Lung (tissue), 17 donors: ENCODE measurements at places on chromosomes 3 and 15.

- peaks cover 13% of the 10 kb centered on the region for H3K36me3 ChIP-seq
- H3K4me3 ChIP-seq: no peak overlapping the region
- no peaks in the 10 kb centered on the region for H3K4me1 ChIP-seq
- peak; percentile 69 for DNase-seq
These were observed 17.7 kb downstream of the CRTAP start for GRCh38 chr3:33131331-33132018.

DNA sequence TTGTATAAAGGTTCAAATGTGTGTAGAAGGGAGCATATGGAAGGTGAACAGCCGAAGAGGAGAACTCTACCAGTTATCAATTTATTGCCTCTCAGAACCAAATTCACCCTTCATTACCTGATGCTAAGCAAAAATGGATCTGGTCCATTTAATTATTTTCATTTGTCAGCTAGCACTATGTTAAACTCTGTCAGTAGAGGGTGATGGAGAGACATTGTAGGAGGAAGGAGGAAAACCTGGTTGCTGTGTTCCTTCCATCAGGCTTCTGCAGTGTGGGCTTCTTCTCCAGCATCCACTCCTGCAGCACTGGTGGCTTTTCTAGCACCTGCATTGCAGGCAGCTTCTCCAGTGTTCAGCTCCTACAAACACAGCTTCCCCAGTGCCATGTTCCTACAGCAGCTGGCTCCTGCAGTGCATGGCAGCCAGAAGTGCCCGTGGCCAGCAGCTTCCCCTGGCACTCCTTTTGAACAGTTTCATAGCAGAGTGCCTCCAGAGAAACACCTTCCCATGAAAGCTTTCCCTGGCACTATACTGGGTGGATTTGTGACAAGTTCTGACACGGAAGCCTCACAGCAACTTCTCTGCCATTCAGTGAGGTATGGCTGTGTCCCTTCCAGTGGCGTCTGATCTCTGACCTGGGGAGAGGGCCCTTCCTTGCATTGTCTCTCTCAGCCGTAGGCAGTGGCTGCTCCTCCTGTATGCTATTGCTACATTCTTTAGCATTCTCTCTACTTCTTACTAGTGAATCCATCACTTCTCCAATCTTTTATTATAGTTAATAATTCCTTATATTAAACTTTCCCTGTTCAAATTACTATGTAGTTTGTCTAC, 14.6 kb upstream of the IL17RD start:
- H3K4me3 ChIP-seq: no peak overlapping the region
- H3K27me3 ChIP-seq: no peaks in the 10 kb centered on the region
- no peaks in the 10 kb centered on the region for H3K4me1 ChIP-seq
- no peak overlapping the region for H3K27ac ChIP-seq

DNA sequence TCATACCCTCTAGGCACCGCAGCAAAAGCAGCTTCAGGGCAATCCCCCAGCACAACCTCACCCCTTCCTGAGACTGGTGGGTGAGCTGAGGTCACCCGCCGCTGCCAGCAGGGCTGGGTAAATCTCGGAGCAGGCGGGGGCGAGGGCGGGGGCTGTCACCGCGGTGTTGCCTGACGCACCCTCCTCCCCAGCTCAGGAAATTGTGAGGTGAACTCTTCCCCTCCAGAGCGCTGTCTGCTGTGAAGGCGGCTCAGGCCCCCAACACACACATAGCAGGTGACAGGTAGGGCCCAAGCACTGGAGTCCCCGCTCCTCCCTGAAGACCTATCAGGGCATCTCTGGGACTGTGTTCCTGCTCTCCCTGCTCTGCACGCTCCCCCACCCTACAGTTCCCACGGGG, 30.2 kb upstream of the FURIN start:
- H3K4me3 ChIP-seq: no peak overlapping the region
- peaks cover 5% of the 10 kb centered on the region for H3K4me1 ChIP-seq
- no peaks in the 10 kb centered on the region for H3K36me3 ChIP-seq
- H3K27ac ChIP-seq: no peak overlapping the region

DNA sequence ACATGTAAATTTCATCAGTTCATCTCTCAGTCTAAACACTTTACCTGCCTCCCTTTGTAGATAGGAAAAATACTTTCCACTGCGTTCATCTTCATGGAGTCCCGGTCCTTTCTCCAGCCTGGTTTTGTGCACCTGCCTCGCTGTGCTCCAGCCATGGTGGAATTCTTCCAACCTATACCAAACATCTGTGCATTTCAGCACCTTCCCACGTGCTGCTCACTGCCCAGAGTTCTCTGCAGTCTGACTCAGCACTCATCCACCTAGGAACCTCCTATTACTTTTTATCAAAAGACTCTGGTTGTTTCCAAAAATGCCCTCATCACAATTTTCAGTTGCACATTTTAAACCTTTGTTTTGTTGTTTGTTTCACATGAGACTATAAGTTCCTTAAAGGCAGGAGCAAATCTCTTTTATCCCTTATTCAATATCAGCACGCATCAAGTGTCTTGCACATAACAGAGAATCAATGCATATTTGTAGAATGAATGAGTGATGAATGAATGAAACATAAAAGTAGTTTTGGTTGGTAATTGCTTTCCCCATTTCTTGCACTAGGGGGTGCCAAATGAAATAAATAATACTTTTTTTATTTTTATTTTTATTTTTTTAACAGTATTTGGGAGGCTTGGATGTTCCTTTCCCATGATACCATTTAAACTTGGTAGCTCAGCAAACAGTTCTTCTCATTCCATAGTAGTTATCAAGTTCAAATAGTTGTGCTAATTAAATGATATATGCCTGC, 30.2 kb upstream of the ADAMTS9 start:
- no peaks in the 10 kb centered on the region for H3K27me3 ChIP-seq
- H3K4me3 ChIP-seq: no peak overlapping the region
- no peak overlapping the region for H3K27ac ChIP-seq
- no peaks in the 10 kb centered on the region for H3K36me3 ChIP-seq
- DNase-seq: no peak

- no peaks in the 10 kb centered on the region for H3K36me3 ChIP-seq
- peak; percentile 51 for DNase-seq
- no peaks in the 10 kb centered on the region for H3K27me3 ChIP-seq
- no peak overlapping the region for H3K27ac ChIP-seq
- H3K4me3 ChIP-seq: no peak overlapping the region
These were observed 228.1 kb upstream of the FEZF2 start for GRCh38 chr3:62601238-62602070.

GRCh38 chr3:172751175-172751704, 714 bp downstream of the ECT2 start:
- no peak for DNase-seq
- H3K4me1 ChIP-seq: peaks cover 9% of the 10 kb centered on the region
- H3K36me3 ChIP-seq: no peaks in the 10 kb centered on the region
- peak overlapping the region; percentile 91 for H3K27ac ChIP-seq

DNA sequence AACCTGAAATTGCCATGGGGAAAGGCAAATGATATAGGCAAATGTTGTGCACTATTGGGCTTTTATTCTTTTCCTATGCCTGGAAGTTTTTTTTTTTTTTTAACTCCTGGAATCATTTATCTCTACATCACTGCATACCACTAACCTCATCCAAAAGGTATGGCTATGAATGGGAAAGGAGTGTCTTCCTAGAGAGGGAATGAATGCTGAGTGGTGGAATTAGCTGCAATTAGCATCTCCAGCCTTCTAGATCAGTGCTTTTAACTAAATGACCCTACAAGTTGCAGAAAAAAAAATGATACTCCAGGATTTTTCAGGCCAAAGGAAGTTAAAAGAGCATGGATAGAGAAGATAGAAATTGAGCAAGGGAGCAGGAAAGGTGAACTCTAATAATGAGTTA, 429.8 kb upstream of the PDZRN3 start:
- no peak overlapping the region for H3K27ac ChIP-seq
- H3K36me3 ChIP-seq: no peaks in the 10 kb centered on the region
- no peaks in the 10 kb centered on the region for H3K4me1 ChIP-seq

DNA sequence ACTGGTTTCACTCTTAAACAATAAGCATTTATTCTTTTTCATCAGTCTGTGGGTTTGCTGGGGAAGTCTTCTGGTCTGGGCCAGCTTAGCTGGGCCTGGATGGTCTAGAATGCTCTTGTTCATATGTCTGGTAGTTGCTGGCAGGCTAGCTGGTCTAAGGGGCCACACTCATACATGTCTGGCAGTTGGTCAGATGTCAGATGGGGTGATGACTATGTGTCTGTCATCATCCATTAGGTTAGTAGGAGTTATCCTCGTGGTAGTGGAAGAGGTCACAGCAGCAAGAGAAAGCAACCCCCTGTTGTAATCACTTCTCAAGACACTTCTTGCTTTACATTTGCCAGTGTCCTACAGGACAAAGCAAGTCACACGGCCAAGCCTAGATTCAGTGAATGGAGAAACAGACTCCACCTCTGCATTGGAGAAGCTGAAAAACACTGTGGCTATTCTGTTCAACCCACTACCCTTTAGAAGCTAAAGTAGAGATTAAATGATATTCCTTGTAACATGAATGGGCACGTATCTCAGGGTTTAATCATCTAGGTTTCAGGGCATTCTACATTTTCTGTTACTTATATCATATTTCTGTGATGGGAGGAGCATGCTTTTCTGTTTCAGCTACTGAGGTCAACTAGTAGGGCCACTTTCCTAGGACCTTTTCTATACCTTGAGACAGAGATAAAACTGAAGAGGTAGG, 5.5 kb upstream of the ARID3B start:
- H3K36me3 ChIP-seq: no peaks in the 10 kb centered on the region
- peaks cover 3% of the 10 kb centered on the region for H3K4me1 ChIP-seq
- H3K27ac ChIP-seq: no peak overlapping the region
- no peak for DNase-seq
- no peaks in the 10 kb centered on the region for H3K27me3 ChIP-seq

- no peak overlapping the region for H3K4me3 ChIP-seq
- H3K36me3 ChIP-seq: peaks cover 4% of the 10 kb centered on the region
- peak; percentile 4 for DNase-seq
- no peaks in the 10 kb centered on the region for H3K27me3 ChIP-seq
- peaks cover 34% of the 10 kb centered on the region for H3K4me1 ChIP-seq
- H3K27ac ChIP-seq: peak overlapping the region; percentile 0
These were observed 47.2 kb downstream of the CCDC12 start for GRCh38 chr3:46929324-46929723.

DNA sequence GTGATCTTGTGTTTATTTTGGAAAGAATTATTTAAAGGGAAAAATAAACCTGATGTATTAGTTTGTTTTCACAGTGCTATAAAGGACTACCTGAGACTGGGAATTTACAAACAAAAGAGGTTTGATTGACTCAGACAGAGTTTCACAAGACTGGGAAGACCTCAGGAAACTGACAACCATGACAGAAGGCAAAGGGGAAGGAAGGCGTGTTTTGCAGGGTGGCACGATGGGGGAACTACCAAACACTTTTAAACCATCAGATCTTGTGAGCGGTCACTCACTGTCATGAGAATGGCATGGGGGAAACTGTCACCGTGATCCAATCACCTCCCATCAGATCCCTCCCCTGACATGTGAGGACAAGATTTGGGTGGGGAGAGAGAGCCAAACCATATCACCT, 87.0 kb downstream of the TP63 start:
- H3K27ac ChIP-seq: no peak overlapping the region
- H3K4me3 ChIP-seq: no peak overlapping the region
- H3K27me3 ChIP-seq: no peaks in the 10 kb centered on the region
- H3K4me1 ChIP-seq: no peaks in the 10 kb centered on the region

DNA sequence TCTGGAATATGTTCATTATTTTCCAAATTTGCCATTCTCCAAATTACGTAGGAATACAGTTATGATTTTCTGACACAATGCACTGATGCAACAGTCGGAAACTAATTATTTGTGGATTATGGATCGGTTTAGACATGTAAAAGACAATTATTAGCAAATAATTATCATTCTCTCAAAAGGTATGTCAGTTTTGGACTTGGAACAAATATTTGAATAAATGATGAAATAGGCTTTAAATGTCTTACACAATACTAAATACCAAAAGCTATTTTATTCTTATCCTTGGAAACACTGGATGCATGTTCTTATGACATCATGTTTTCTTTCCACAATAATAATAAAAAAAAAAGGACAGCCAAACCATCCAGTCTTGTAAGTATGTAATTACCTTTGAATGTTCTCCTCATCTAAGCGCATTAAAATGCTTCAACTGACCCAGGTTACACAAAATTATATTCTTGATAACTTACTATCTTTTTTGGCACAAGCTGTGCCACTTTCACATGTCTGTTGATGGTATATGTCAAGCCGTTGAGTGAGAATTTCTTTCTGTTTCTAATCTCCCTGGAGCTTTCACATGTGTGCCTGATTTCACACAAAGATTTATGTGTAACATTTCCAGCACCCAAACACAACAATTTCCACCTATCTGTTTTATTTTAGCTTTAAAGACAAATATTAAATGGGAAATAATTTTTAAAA, 238.5 kb upstream of the ZNF385D start:
- no peak overlapping the region for H3K27ac ChIP-seq
- H3K4me1 ChIP-seq: no peaks in the 10 kb centered on the region
- no peaks in the 10 kb centered on the region for H3K36me3 ChIP-seq
- DNase-seq: no peak
- no peaks in the 10 kb centered on the region for H3K27me3 ChIP-seq

DNA sequence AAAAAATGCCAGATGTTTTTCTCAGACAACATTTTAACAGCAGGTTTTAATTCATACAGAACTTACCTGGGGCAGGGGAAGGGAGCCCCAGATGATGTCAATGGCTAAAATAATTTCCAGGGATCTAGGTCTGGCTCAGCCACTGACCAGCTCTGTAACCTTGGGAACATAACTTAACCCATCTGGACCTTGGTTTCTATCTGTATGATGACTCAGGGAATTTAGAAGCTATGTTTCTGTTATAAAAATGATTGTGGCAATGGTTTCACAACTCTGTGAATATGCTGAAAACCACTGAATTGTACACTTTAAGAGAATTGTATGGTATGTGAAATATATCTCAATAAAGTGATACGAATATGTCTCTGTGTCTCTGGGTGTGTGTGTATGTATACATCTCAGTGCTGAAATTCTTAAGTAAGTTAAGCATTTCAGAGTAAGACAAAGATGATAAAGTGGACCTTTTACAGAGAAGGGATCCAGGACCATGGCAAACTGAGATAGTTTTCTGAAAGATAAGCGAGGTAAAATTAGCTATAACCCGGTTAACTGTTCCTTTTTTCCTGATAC, 2.9 kb downstream of the SH3GL3 start:
- H3K36me3 ChIP-seq: no peaks in the 10 kb centered on the region
- H3K4me1 ChIP-seq: no peaks in the 10 kb centered on the region
- H3K27ac ChIP-seq: no peak overlapping the region
- no peaks in the 10 kb centered on the region for H3K27me3 ChIP-seq
- DNase-seq: no peak
- H3K4me3 ChIP-seq: no peak overlapping the region

DNA sequence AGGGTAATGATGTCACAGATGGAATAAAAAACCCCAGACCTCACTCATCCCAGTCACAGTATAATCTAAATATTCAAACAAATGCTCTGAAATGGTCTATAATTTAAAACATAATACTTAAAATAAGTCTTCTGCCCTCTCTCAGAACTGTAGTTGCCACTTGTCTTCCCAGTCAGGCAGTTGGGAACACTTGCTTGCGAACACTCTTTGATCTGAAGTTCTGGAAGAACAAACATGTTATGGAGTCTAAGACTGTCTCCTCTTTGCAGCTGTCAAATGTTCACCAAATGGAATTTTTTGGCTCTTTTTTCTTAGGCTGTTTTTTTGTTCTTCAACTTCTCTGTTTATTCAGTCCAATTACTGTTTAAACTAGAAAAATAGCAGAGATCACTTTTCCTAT, 711.1 kb upstream of the GOLIM4 start:
- peaks cover 4% of the 10 kb centered on the region for H3K4me1 ChIP-seq
- H3K36me3 ChIP-seq: no peaks in the 10 kb centered on the region
- DNase-seq: peak; percentile 60
- no peak overlapping the region for H3K27ac ChIP-seq
